ENCODE measurements at places on chromosomes 16 and 17. TPM values are rescaled to one million over a fixed set of nuclear protein-coding genes. Genes with fewer than 3 reads are reported as not detected.

Gene KRT12
- total RNA-seq: not detected

Gene SLC38A8
- not detected for total RNA-seq

Gene CACNG3
- total RNA-seq: not detected

Gene CRISPLD2
- total RNA-seq: 15.8 TPM

Gene C16orf96
- not detected for total RNA-seq

Gene KRT20
- total RNA-seq: not detected

Gene CTRB1
- not detected for total RNA-seq

Gene AMDHD2
- total RNA-seq: 21.4 TPM

Gene KIF1C
- 197 TPM for total RNA-seq

Gene MT4
- total RNA-seq: not detected

Gene GALK1
- 39.1 TPM for total RNA-seq

Gene UTS2R
- not detected for total RNA-seq

Gene KRTAP4-1
- not detected for total RNA-seq

Gene TEKT1
- total RNA-seq: not detected

Gene IGSF6
- total RNA-seq: not detected

Gene TBC1D3L
- 1.3 TPM for total RNA-seq

Gene C16orf46
- 0.80 TPM for total RNA-seq

Gene RTN4RL1
- 0.34 TPM for total RNA-seq

Gene TBC1D26
- total RNA-seq: not detected

Gene ACSM2A
- total RNA-seq: not detected

Gene CPNE7
- total RNA-seq: 19.4 TPM

Gene NEUROD2
- not detected for total RNA-seq

Gene CPHXL2
- not detected for total RNA-seq

Gene ATP6V0C
- 360 TPM for total RNA-seq

Gene ITGAD
- not detected for total RNA-seq

Gene VTN
- 0.63 TPM for total RNA-seq

Gene RHBDL1
- total RNA-seq: 2.3 TPM

Gene SBK1
- not detected for total RNA-seq

Gene PCGF2
- total RNA-seq: 66.1 TPM

Gene HLF
- total RNA-seq: not detected

Gene SULT1A3
- 3.7 TPM for total RNA-seq

Gene SGCA
- total RNA-seq: 0.96 TPM

Gene CDH8
- total RNA-seq: not detected

Gene IRF8
- not detected for total RNA-seq

Gene CSH1
- not detected for total RNA-seq

Gene UNK
- 12.2 TPM for total RNA-seq

Gene AARSD1
- total RNA-seq: 46.3 TPM

Gene CD68
- 55.3 TPM for total RNA-seq

Gene PRSS21
- total RNA-seq: not detected

Gene TEKT3
- not detected for total RNA-seq

Gene GH1
- total RNA-seq: not detected

Gene SOX15
- 0.79 TPM for total RNA-seq

Gene KRTAP4-3
- total RNA-seq: not detected

Gene LCAT
- 21.5 TPM for total RNA-seq

Gene ANKFN1
- 0.38 TPM for total RNA-seq

Gene PRR35
- total RNA-seq: not detected

Gene C16orf78
- total RNA-seq: not detected

Gene KLHDC4
- total RNA-seq: 19.0 TPM

Gene KRTAP1-1
- total RNA-seq: 1.0 TPM

Gene ATP2A1
- 0.63 TPM for total RNA-seq

Gene CDH11
- 507 TPM for total RNA-seq

Gene C16orf90
- not detected for total RNA-seq

Gene TNFRSF17
- 0.28 TPM for total RNA-seq

All from HFFc6 (cell line).